Spinal cord (tissue), 10 donors: ENCODE measurements at places on chromosomes 12 and 14.

DNA sequence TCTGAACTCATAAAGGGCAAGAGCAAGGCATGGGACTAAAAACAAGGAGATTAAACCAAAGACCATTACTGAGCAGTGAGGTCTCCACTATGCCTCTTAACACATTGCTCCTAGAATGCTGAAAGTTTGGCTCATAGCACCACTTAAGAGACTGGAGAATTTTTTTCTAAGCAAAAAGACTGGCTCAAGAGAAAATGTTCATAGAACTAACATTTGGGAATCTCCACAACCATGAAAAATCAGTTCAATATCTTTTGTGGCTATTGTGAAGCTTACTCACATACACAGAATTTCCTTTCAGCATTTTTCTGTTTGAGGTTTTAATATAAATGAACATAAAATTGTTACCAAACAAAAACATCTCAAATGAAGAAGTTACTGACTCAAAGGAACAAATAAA, 255.8 kb downstream of the CCDC91 start:
- DNase-seq = no peak

DNA sequence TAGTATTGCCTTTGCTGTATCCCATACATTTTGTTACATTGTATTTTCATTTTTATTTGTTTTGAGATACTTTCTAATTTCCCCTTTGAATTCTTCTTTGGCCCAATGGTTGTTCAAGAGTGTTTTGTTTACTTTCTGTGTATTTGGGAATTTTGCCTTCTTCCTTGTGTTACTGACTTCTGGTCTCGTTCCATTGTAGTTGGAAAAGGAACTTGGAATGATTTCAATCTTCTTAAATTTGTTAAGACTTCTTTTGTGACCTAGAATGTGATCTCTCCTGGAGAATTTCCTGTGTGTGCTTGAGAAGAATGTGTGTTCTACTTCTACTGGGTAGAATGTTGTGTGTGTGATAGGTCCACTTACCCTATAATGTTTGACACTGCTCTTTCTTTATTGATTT, 304.4 kb upstream of the RTL1 start:
- DNase-seq = no peak

DNA sequence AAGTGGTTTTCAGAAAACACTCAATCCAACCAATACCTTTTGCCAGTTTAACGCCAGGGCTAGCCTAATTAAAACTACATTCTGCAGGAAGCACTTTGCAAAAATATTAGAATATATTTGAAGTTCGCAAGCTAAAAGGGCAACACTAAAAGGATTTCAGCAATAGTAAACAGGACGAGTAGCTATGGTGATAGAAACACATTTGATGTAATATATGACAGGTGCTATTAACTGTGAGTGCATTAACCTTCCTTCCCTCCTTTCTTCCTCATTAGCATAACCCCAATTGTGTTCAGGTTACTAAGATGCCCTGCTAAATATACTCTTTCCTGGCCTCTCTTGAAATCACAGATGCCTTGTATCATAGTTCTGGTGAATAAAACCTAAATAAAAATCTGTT, 85.6 kb upstream of the TMCC3 start:
- no peak for DNase-seq

- DNase-seq = no peak
Measured at GRCh38 chr12:127287256-127287655, 979.7 kb upstream of the TMEM132C start.

DNA sequence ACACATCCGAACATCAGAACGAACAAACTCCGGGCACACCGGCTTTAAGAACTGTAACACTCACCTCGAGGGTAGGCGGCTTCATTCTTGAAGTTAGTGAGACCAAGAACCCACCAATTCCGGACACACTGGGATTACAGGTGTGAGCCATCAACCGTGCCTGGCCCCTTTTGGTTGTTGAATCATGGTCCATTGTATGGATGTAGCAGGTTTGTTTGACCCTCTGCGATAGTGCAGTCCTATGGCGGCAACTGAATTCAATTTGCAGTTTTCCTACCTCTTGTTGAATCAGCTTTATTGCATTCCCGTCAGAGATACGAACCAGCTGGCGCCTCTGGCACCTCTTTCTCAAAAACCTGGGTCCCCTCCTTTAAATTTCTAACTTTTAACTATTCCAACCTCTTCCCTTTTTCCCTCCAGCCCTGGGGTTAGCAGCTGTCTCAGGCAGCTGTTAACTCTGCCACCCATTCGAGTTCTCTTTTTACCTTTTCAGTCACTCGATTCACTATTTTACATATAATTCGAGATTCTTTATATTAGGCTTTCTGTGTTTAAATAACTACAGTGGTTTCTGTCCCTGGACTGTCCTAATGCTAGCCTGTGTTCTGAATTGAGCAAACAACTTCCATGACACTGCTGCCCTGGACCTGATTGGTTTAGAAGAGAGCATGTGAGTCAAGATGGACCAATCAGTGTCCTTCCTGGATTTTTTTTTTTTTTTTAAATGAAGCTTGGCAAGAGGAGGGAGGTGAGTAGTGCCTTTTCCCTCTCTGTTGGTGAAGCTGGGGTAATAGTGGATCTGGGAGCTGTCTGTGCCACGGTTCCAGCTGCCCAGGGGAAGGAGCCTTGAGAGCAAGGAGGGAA, 261.5 kb downstream of the PCNX1 start:
- no peak for DNase-seq

DNA sequence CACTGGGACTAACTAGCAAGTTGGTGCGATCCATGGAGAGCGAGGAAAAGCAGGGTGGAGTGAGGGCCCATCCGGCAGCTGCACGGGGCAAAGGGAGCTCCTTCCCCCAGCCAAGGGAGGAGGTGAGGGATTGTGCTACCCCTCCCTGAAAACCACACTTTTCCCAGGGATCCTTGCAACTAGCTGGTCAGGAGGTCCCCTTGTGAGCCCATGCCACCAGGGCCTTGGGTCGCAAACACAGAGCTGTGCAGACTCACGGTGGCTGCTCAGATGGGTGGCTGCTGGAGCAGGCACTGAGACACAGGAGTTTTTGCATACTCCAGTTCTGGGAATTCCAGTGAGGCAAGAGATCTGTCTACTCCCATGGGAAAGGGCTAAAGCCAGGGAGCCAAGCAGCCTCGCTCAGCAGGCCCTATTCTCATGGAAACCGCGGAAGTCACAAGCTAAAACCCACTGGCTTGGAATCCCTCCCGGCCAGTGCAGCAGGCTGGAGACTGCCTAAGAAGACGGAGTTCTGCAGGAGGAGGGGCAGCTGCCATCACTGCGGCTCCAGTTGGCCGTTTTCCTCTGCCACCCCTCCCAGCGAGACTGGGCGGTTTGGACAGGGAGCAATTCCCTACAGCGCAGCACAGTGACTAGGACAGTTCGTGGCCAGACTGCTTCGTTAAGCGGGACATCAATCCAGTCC, 10.9 kb upstream of the ZNF705A start:
- DNase-seq = peak; percentile 56

GRCh38 chr14:31785574-31785973, 224.4 kb downstream of the NUBPL start:
- no peak for DNase-seq

DNA sequence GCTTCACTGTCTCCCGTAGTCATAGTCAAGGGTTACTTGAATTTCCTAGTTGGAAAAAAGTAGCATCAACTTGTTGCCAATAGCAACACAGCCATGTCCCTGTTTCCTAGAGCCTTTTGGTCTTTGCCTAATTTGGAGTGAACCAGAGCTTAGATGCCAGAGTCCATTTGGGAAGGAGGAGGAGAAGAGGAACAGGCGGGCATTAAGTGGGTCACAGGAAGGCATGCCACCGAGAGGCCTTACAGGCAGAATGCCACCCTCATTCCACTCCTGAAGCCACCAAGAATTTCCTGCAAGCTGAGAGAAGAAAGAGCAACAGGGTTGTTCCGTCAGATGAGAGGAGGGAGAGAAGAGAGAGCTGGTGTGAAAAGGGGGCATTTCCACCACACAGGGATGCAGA, 339.5 kb downstream of the DPF3 start:
- no peak for DNase-seq

GRCh38 chr12:132458846-132459641, 30.9 kb upstream of the FBRSL1 start:
- no peak for DNase-seq

DNA sequence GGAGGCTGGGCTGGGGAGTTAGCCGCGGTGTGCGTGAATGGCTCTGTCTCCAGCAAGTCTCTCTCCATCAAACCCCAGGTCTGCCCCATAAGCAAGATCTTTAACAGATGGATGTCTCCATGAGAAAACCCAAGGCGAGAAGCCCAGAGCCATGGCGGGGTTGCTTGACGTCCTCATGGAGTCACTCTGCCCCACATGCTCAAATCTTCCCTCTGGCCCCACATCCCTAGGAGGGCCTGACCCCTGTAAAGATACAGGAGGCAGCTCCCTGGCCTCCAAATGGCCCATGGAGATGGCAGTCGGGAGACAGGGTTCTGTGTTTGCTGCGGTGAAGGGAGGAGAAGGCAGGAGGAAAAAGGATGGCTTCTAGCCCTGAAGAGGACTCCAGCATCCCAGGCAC, 49.3 kb downstream of the C14orf132 start:
- no peak for DNase-seq

DNA sequence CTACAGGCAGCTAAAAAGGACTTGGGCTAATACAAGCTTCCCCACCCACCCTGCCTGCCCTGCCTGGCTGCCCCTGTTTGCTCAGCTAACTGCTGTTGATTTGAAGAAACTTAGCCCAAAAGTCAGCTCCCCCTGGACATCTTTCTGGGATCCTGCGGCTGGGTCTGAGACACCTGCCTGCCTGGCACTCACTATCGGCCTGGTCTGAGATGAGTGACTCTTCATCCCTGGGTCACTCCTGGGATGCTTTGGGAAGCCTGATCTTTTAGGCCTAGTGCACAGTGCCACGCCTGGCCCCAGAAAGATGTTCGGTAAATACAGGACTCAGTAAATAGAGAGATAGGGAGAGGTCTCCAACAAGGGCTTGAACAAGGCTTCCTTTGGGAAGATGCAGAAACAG, 211.3 kb upstream of the DIO3 start:
- no peak for DNase-seq

GRCh38 chr12:39846971-39847650, 227.5 kb upstream of the ABCD2 start:
- no peak for DNase-seq

DNA sequence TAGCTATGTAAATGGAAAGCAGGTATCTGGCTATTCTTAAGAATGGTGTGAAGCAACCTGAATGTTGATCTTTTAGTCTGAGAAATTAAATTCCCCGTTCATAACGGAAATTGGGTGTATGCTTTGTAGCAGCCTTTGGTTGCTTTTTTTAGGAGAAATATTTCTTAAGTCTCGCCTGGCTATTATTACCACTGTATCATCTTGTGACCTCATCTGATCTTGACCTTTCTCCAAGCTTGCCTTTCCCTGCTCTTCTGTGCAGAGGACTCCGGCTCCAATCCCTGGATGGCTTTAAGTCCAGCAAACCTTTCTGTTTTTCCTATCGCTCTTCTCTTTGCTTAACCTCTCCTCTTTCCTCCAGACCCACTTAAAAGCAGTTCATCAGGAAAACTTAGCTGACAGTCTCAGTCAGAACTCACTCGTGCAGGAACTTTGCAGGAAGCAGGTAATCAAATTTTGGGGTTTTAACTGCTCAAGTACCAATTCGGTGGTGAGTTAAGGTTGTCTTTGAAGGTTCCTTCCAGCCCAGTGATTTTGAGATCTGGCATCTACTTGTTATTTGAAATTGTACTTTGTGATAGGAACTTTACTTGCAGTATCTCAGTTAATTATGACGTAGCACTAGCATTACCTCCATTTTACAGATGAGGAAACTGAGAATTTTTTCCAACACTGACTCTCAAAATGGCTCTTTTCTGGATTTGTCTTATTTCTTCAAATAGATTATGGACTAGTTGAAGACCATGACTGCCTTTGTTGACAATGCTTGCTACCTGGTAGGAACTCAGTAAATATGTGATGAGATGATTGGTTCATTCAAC, 14.1 kb downstream of the PPFIBP1 start:
- DNase-seq = no peak

- DNase-seq = no peak
Measured at GRCh38 chr12:78719721-78720120, 144.9 kb upstream of the SYT1 start.

DNA sequence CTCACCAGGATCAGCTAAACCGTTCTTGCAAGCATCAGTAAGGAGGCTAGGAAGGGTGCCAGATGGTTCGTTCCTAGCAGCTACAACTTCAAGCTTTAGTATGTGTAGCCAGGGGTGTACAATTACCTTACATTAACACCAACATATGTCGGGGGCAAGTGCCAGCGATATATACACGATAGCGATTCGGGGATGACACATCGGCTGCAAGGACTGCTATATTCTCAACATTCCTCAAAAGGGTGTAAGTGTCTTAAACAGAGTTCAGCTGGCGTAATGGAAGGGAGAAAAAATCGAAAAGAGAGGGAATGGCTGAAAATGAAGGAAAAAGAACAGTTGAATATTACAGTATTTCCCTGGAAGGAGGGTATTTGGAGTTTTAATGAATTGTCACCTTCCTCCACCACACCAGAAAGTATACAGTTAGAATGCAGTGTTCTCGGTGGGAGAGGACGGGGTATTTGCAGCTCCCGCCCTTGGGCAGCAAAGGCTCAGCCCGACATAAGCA, 545 bp downstream of the LIMA1 start:
- peak; percentile 2 for DNase-seq

DNA sequence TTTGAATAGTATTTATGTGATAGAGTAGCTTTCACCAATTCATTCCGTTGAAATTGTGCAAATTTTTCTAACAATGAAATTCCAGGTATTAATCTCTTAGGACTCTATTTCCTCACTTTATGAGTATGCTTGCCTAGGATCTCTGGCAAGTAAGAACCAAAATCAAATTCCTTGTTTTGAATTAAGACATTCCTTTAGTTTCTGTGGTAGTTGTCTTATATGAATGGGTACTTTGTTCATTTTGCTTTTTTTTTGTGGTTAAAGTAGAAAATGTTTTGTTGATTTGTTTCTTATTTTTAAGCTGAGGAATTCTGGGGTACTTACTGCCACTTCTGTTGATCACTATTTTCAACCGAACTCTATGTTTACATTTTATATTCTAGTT, 59.8 kb downstream of the KITLG start:
- DNase-seq = no peak

- DNase-seq = no peak
Measured at GRCh38 chr14:94560751-94561655, at the start of gene SERPINA4. Gene SERPINA4 (plus strand): TSS chr14:94561442. CDS start chr14:94563483, 2,041 bp downstream.

GRCh38 chr14:92647797-92648279, 100.6 kb downstream of the LGMN start:
- DNase-seq = no peak

DNA sequence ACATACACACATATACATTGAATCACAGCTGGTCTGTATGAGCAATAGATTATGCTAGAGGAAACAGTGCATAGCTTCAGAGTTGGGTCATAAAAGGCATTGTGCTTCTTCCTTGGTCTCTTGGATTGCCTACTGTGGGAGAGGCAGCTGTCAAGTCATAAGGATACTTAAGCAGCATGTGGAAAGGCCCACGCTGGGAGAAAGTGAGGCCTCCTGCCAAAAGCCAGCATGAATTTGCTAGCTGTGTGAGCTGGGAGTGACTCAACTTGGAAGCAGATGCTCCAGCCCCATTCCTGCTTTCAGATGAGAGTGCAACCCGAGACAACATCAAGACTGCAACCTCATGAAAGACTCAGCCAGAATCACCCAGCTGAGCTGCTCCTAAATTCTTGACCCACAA, 311.9 kb upstream of the TBX3 start:
- no peak for DNase-seq
